ENCODE measurements at places on chromosomes 16 and 17.

GRCh38 chr17:50920891-50921586, 54.9 kb upstream of the TOB1 start:
- no peak for DNase-seq

DNA sequence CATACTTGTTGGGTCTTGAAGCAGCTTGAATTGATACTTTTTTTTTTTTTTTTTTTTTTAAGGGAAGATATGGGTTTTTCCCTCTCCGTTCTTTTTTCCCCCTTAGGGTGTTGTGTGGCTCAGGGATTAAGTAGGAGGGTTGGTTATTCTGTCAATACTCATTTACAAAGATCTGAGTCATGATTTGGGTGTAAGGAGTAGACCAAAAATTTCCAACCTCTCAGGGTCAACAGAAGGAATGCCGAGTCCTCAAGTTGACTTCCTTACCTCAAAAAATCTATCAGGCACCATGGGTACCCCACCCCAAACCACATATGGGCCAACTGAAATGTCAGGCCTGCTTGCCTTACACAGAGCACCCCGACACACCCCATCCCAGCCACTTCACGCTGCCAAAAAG, 230.5 kb downstream of the CCDC182 start:
- DNase-seq, result no peak

GRCh38 chr16:67459066-67459860, 21.7 kb downstream of the ATP6V0D1 start:
- DNase-seq, result no peak

DNA sequence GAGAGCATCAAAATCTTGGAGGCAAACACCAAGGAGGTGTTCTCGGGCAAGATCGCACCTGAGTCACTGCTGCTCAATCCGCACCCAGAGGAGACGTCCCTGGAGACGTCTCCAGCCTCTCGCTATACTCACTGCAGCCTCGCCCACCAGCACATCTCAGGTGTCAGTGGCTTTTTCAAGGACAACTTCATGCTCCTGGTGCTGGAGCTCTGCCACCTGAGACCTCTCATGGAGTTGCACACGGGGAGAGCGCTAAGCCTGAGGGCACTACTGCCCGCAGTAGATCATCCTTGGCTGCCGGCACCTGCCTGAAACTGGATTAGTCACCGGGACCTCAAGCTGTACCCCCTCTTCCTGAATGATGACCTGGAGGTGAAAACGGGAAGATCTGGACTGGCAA, 2.6 kb upstream of the MBTPS1 start:
- no peak for DNase-seq

- no peak for DNase-seq
These were observed 166.4 kb downstream of the CCDC182 start for GRCh38 chr17:57578608-57579225.

DNA sequence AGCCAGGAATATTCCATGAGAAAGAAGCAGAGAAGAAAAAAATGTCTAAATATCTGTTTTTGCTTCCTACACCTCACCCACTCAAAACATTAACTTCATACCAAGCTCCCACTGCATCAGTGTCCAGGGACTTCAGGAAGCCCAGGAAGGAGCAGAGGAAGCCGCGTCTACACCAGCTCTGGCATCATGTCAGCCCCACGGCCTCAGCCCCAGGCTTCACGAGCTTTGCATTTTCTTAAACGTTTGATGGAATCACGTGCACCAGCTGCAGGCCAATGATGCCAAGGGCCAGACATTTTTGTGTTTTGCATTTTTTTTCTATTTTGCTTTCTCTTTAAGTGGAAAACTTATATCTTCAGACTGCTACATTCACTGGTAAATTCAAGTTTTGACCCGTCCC, 48.6 kb downstream of the CDRT4 start:
- no peak for DNase-seq

GRCh38 chr16:3823427-3823826, 57.1 kb downstream of the CREBBP start:
- no peak for DNase-seq

DNA sequence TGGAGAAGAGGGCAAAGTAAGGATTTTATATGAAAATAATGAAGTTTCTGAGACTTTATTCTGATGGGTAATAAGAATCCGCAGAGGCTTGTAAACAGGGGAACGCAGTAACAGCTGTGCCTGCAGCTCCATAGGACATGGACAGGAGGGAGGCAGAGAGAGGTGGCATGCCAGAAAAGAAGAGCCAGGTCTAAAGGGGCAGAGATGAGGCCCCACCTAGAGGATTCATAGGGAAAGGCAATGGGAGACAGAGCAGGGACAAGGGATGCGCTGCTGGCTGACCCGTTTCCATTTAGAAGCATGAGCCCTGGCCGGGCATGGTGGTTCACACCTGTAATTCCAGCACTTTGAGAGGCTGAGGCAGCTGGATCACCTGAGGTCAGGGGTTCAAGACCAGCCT, 340.3 kb upstream of the CDH5 start:
- no peak for DNase-seq

DNA sequence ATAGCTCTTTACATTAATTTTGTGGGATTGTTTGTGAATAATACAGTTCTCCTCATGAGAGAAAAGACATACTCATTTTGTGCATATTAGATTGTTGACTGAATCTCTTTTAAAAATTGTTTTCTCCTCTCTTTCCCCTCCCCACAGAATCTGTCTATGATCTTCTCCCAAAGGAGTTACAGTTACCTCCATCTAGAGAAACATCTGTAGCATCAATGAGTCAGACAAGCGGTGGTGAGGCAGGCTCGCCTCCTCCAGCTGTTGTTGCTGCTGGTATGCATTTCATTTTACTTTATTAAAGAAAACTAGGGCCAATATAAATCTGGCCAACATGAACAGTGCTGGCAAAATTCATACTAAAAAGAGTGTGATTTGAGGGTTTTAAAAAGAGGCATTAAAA, 60.5 kb downstream of the NFAT5 start:
- DNase-seq, result peak; percentile 66

- DNase-seq, result no peak
These were observed 28.4 kb downstream of the AXIN1 start for GRCh38 chr16:324201-324450.

GRCh38 chr16:51382211-51382610, 231.1 kb upstream of the SALL1 start:
- no peak for DNase-seq

DNA sequence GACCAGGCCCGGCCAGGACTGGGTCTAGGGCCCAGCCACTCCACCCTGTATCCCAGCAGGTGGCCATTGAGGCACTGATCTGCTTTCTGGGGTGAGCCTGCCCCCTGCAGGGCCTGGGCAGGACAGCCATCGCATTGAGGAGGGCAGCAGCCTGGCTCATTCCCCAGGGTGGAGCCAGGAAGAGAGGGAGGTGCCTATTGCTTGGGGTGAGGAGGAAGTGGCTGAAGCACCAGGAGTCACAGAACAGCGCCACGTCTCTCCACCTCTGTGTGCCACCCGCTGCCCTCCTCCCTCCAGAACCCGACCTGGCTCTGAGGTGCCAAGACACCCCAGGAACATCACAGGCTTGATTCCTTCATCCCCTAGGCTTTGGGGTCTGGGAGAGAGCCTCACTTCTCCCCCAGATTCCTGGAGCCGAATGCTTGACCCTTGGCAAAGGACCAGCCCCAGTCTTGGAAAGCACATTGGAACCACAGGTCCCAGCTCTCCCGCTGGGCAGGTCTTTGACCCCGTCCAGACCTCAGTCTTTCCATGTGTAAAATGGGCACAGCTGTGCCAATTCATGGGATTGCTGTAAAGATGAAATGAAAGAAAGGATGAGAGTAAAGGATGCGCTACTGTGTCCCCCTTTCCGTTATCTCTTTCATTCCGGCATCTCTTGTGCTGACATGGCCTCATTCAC, 7.2 kb upstream of the KRT36 start:
- DNase-seq, result peak; percentile 93

GRCh38 chr17:79511471-79511870, 99.4 kb downstream of the RBFOX3 start:
- no peak for DNase-seq

- no peak for DNase-seq
These were observed 6.2 kb downstream of the AQP8 start for GRCh38 chr16:25222959-25223358.

All from HCEC 1CT (cell line).